Stimulated activated CD4-positive, alpha-beta T cell treated with anti-CD3 and anti-CD28 coated beads, Interleukin-2, amount 100 ng/mL, for 24 hours (primary cell): ENCODE measurements at places on chromosomes 5 and 9.

GRCh38 chr5:147809830-147810666 is 21.4 kb downstream of the SPINK1 start:
- DNase-seq, result no peak

DNA sequence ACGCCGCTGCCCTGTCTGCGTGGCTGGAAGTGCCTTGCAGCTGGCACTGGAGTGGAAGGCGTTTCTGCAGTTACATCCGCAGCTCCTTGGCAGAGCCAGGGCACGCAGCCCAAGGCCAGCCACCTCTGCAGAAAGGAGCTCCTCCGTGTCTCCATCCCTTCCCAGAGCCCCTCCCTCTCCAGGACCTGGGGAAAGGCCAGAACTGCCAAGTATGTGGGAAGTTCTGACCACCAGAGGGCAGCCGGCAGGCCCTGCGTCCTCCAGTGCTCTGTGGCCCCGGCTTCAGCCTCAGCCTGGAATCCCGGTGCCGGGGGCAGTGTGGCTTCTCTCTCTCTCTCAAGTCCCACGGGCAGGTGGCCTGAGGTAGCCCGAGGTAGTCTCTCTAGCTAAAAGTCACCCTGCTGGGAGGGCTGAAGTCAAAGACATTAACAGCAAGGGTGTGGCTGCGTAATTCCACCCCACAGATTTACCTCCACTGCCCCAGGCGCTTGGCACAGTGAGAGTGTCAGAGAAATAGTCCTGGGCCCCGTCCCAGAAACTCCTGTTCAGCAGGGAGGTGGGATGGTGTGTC is 101.7 kb upstream of the FCN2 start:
- DNase-seq, result no peak

DNA sequence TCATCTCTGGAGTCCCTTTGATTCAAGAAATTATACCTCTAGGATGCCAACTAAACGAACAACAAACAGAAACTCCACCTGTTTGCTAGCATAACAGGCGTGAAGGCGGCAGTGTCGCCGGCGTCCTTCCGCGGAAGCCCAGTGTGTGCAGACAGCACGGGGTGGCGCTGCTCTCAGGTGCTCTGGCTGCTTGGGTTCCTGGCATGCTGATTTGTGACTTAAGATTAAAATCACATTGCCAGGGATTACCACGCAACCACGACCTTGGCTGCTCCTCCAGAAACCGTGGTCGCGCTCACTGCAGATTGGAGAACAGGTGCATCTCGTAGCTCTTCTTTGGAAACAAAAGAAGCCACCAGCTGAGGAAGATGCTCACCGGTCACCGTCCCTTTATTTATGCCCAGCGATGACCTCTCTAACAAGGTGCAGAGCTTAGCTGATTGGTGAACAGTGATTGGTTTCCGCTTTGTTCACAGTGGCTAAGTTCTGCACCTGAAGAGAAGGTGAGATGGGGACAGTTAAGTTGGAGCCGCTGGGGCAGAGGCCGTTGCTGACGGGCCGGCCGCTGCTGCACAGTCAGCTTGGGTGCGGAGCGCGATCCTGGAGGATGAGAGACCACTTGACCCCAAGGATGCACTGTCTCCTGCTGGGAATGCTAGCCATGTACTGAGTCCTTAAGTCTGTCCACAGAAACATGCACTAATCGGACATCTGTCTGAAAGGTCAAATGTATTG is 232.3 kb downstream of the FANCC start:
- no peak for DNase-seq

DNA sequence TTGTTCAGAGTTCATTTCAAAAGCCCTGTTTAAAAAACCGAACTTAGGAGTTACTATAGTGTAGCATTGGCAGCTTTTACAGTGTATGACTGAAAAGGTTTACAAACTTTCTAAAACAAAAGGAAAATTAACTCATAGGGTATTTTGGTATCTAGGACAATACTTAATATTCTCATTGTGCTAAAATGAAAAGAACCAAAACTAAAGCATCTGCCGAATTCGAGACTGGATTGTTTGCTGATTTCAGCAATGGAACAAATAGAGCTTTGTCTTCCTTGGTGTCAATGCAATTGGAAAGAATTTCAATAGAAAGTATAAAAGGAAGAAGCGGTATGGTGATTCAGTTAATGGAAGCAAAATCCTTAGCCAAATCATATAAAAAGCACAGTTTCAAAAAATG is 254.1 kb downstream of the SLF1 start:
- no peak for DNase-seq

GRCh38 chr5:176409765-176410164 is 6.6 kb downstream of the CLTB start:
- no peak for DNase-seq

DNA sequence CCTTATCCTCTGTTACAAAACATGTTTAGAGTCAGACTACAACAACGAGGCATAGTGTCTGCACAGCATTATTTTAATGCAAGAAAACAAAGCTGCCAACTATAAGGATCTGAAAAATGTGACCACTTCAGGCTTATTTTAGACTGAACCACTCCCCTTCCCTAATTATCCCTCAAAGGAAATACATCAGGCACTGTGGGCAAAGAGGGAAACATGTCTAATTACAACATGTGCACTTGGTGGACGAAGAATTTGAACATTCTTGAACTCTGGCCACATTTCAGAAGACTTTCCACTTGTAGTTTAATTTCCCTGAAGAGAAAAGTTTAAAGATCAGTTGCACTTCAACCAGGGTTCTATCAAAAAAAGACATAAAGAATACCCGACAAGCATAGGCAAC is 3.8 kb downstream of the MTMR12 start:
- no peak for DNase-seq

DNA sequence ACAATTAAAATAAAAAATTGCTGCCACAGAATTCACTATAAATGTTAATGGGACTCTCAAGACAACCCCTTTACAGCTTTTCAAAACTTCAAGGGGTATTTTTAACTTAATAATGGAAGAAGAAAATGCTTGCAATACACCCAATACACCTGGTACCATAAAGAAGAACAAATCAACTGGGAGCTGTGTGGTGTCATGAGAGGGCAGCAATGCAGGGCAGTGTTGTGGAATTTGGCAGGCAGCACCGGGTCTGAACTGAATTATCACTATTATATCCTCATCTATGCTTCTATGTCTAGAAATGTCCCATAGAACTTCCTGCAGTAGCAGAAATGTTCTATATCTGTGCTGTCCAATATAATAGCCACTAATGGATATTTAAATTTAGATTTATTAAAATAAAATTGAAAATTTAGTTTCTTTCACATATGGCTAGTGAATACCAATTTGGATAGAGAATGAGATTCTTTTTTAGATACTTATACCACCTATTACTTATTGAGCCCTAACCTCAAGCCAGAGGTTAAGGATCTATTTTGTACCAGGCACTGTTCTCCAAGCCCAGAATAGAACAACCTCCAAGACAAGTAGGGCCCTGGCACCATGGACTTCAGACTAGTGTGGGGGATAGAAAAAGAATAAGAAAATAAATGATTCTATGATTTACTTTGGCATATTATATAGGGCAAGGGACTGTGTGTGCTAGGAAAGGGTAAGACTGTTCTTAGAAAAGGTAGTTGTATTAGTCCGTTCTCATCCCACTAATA is 265.3 kb downstream of the PDE4D start:
- no peak for DNase-seq

DNA sequence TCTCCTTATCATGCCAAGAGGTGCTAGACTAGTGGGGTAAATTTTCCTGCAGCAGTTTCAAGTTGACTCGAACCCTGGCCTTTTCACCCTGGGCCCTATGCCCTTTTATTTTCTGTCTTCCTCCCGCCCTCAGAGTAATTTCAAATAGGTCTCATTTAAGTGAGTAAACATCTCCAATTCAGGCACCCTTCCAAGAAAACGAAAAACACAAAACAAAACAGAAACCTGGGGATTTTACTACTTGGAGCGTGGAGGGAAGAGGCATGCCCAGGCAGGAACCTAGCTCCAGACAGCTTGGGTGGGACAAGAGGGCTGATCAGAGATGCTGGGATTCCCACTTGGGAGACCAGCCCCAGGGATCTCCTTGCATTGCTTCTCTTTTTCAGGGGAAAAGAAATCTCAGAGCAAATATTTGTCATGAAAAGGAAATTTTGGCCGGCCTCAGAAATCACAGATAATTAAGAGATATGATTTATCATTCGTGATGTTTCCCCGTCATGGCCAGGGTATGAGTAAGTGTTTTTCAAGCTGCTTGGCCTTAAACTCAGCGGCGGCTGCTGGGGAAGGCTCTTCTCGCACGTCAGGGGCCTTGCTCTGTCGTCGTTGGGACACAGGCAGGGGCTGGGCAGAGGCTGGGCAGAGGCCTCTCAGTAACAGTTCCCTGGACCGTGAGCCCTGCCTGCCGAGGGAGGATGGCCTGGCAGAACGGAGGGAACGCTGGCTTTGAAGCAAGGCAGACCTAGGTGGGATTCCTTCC is 248.6 kb upstream of the KLF4 start:
- no peak for DNase-seq

DNA sequence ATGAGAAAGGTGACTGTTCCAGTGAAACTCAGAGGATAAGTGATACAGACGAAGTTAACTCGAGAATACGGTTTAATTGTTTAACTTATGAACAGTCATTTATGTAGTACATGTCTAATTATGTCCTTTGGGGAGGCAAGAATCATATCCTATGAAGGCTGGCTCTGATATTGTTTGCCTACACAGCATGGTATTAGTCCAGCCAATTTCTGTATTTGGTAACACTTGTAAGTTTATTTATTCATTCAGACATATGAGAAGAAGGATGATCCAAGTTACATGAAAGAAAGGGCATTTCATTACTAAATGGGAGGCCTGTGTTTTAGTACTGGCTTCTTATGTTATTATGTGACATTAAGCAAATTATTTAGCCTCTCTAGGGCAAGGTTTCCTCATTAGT is 199.7 kb downstream of the NNT start:
- no peak for DNase-seq

- DNase-seq, result no peak
Observed at GRCh38 chr5:108345541-108346171, 36.2 kb downstream of the FBXL17 start.

GRCh38 chr5:17314907-17315471 is 97.6 kb downstream of the BASP1 start:
- DNase-seq, result no peak

DNA sequence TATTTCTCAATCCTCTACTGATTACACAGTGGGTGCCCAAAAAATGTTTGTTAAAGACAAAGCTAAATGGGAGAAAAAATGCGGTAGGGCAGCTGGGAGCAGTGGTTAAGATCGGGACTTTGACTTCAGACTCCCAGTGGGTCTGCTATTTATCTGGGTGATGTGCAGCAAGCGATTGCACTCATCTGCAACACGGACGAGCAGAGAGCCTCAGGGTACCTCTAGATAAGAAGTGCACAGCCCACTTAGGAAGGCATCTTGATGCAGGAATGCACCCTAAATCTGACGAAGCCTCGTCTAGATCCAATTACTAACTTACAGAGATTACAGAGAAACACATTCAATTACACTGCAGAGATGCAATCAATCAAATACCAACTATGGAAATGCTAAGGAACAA is 4.0 kb downstream of the MAPK9 start:
- DNase-seq, result no peak

- no peak for DNase-seq
Observed at GRCh38 chr5:177023303-177023664, 788 bp downstream of the ZNF346 start.

- no peak for DNase-seq
Observed at GRCh38 chr5:87457706-87458105, 45.0 kb upstream of the CCNH start.

DNA sequence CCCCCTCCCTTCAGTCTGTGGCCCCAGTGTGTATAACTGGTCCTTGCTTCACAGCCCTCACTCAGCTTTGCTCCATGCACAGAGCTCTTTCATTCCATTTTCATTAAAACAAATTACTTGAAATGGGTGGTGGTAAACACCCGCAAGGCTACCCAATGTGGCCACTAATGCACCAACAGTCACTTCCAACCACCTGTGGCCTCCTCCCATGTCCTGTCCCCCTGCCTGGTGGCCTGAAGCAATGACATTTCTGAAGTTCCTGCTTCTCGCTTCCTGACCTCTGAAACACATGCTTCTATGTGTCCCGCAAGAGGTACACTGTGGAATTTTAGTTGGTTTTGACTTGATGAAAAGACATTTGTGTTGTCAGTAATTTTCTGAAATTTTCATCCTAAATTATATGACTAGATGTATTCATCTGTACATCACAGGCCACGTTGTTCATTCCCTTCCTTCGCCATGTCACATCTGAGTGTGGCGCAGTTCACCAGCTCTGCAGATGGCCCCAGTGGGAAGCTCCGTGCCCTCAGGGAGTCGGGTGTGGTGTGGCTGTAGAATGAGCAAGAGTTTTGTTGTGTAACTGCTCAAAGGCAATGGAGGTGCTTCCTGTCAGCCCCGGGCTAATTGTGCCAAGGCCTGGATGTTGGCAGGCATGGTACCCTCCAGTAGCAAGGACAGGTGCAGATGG is 9.6 kb downstream of the ROPN1L start:
- DNase-seq, result no peak

DNA sequence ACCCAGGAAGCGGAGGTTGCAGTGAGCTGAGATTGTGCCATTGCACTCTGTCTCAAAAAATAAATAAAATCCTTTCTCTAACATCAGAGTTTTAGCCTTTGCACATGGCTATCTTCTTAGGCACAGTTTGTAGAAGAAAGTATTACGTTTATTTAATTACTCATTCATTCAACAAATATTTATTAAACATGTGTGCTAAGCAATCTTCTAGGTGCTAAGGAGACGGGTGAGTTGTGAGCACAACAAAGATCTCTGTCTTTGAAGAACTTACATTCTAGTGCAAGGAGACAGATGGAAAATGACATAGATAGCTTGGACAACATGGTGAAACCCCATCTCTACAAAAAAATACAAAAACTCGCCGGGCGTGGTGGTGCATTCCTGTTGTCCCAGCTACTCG is 122.3 kb upstream of the MYO10 start:
- DNase-seq, result no peak

DNA sequence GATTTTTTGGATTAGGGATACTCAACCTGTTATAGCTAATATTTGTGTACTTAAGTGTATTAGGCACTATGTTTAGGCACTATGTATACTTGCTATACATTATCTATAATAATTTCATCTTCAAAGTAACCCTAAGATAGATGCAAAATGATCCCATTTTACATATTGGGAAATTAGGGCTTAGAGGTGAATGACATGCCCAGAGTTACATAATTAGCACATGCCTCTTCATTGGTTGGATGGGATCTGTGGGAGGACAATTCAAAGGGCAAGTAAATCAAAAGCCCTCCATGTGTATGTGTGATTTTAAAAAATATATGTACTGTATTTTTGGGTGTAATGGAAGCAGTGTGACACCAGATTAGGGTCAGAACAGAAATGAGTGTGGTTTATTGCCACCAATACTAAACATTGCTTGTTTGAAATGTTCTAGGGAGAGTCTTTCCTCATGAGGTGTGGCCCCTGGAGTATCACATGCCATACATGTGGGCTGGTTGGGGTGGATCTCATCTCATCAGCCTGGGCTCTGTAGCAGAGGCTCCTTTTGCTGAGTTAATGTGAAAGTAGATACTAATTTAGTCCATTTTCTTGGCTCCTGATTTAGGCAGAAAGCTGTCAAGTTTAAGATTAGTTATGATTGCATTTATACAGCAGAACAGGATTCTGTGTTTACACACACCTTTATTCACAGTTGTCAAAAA is 5.5 kb downstream of the C9orf85 start:
- no peak for DNase-seq
